ENCODE measurements at places on chromosomes 7 and 10.

DNA sequence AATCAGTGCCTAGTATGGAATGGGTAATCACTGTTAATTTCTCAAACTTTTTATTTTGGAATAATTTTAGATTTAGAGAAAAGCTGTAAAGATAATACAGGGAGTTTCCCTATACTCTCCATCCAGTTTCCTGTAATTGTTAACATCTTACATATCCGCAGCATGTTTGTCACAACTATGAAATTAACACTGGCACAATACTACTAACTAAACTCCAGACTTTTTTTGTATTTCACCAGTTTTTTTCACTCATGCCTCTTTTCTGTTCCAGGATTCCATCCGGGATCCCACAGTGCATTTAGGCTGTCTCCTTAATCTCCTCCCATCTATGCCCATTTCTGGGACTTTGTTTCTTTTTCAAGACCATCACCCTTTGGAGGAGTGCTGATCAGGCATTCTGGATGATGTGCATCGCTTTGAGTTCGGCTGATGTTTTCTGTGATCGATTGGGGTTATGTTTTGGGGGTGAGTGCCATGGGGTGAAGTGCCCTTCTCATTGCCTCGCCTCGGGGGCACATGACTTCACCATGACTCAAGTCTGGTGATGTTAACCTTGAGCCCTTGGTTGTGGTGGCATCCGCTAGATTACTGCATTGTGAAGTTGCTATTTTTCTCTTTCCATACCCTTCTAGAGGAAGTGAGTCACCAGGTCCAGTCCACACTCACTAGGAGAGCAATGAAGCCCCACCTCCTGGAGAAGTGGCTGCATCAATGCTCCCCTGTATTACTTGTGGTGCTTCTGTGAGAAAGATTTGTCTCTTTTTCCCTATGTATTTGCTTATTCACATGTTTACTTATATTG, 43.9 kb upstream of the GRB10 start:
- no peak for DNase-seq

GRCh38 chr10:129615921-129616525, 149.0 kb downstream of the MGMT start:
- no peak for DNase-seq

GRCh38 chr7:45938626-45939302, 17.7 kb upstream of the IGFBP3 start:
- DNase-seq: no peak

GRCh38 chr10:113267619-113268562, 285.0 kb upstream of the HABP2 start:
- no peak for DNase-seq

DNA sequence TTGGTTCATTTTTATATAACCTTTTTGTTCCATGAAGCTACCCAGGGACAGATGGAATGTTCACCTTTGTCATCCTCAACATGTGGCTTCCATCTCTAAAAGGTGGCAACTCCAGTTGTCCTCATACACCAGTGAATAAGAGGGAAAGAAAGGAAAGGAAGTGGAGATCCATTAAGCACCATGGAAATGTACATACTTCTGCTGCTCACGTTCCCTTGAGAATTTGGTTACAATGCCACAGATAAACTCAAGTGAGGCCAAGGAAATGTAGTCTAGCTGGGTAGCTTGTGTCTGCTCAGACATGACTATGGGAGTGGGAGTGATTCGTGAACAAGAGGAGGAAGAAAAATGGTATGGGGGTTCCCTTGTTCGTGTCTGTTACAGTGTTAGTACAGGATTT, 237.1 kb upstream of the FAM3C start:
- no peak for DNase-seq

DNA sequence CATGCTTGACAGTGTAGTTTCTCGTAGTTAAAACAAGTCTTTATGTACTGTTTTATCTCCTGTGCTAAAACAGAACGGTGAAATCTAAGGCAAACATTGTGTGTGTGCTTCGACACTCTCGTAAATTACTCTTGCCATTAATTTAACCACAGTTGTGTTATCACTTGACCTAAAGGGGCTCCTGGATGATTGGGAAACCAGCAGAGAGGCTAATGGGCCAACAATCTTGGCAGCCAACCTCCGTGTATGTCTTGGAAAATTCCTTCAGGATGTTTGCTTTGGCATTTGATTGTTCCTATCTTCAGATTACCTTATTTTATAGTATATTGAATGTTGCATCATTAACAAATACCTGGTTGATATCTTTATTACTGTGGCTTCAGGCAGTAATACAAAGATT, 409.5 kb downstream of the SDK1 start:
- no peak for DNase-seq

- no peak for DNase-seq
These were observed 17.7 kb upstream of the TTYH3 start for GRCh38 chr7:2613931-2614600.

- no peak for DNase-seq
These were observed 31.5 kb downstream of the ADD3 start for GRCh38 chr10:110039254-110039653.

- no peak for DNase-seq
These were observed 28.6 kb downstream of the LRMDA start for GRCh38 chr10:75460059-75460458.

- DNase-seq: no peak
These were observed 12.6 kb downstream of the SYPL1 start for GRCh38 chr7:106099539-106099938.

GRCh38 chr10:7365027-7365745, 45.6 kb downstream of the SFMBT2 start:
- DNase-seq: no peak

- no peak for DNase-seq
These were observed 23.9 kb downstream of the LIPM start for GRCh38 chr10:88826388-88826787.

DNA sequence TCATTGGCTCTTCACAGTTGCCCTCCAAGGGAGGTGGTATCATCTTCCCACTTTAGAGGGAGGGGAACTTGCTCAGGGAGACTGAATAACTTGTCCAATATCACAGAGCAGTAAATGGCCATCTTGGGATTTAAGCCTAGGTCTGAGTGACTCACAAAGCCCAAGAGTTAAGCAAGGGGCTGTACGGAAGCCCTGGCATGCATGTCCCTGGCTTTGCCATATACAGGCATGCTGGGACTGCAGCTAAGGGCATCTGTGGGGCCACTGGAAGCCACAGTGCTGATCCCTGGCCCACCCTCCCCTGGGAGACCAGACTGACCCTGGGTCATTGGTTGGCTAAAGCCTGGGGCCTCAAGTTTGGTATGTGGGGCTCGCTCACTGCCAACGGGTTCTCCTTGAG, 3.1 kb downstream of the VSIR start:
- DNase-seq: no peak

DNA sequence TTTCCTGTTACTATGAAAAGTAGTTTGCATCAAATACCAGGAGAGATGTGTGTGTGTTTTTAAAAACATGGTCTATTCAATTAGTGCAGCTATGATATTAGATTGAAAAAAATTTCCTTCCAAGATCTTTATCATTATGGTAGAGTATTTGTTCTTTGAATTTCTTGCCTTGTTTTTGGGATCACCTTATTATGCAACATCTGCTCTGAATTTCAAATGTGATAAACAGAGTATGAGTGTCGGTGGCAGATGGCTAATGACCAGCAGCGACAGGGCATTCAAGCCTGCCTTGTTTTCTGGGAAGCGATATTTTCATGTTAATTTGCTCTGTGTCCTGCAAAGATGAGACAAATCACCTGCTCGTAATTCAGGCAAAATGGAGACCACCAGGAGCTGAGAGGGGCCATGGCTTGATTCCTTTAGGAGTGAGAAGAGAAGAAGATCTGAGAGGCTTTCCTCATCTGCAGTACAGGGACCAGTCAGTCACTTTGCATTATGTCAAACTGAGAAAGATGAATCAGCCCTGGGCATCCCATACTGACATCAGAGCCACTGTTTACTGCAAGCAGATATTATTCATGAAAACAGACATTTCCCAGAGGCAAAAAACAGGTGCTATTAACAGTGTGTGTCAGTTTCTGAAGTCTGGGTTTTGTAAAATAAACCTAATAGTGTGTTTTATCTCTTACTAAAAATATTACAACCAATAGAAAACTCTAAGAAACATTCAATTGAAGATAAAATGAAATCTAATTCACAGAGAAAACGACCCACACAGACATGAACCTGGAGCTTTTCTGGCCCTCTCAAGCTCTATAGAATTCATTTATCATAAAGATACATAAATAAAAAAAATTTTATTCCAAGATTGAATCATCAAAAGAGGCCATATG, 67.6 kb downstream of the CDK6 start:
- no peak for DNase-seq

DNA sequence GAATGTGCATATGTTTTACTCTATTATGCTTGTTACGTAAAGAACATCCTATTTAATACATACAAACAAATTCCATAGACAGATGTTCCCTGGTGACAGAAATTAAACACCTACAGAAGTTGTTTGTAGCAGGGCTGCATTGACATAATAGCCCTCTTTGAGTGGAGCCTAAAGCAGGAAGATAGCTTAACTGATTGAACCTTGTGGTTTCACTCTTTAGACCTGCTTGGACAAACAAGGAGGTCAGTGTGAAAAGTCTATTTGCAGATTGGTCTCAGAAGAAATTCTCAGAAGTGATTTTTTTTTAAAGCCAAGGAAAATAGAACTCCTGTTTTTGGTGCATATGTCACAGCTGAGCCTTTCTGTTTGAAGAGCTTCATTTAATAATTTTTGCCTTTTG, 121.3 kb downstream of the PPP1R9A start:
- DNase-seq: no peak

DNA sequence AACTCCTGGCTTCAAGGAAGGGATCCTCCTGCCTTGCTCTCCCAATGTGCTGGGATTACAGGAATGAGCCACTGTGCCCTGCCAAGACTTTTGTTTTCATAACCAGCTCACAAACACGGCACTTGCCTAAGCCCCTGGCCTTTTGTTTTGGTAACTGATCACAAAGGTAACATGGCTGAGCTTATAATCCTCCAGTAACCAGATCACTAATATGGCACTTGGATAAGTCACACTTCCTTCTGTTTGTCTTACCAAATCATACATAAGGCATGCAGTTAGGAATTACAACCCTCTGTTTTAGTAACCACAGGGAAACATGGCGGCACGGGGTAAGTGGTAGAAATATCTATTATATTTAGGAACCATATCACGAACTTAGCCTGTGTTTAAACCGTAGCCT, 577.1 kb downstream of the CALN1 start:
- no peak for DNase-seq

DNA sequence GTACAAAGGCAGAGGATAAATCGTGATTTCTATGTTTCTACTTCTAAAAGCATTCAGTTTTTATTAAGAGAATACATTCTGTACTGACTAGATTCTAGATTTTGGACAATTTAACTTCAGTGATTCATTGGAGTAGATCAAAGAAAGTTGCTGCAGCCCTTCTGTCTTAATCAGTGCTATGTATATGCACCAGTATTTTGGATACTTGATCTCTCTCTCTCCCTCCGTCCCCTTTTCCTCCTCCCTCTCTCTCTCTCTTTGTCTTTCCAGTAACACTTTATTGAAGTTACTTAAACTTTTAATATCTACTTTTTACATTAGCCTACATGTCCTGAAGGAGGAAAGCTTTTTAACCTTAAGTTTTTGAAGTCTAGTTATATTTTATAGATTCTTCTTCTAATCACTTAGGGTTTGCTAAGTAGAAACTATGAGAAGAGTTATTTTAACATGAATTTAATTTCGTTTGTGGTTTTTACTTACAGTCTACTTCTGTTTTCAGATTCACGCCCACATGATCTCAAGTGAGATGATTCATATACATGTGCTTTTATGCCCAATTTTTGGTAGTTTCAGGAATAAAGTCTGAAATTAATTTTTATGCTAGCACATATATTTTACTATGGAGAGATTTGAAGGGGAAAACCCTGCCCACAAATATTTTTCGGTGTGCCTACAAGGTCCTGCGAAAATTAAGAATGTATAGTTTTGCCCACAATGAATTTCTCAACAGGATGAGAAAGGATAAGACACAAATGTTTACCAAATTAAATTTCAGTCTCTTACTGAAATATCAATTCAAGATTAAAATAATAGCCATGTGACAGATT, 9.1 kb downstream of the MDFIC start:
- no peak for DNase-seq

GRCh38 chr7:148847815-148848734, 36.0 kb downstream of the EZH2 start:
- no peak for DNase-seq

DNA sequence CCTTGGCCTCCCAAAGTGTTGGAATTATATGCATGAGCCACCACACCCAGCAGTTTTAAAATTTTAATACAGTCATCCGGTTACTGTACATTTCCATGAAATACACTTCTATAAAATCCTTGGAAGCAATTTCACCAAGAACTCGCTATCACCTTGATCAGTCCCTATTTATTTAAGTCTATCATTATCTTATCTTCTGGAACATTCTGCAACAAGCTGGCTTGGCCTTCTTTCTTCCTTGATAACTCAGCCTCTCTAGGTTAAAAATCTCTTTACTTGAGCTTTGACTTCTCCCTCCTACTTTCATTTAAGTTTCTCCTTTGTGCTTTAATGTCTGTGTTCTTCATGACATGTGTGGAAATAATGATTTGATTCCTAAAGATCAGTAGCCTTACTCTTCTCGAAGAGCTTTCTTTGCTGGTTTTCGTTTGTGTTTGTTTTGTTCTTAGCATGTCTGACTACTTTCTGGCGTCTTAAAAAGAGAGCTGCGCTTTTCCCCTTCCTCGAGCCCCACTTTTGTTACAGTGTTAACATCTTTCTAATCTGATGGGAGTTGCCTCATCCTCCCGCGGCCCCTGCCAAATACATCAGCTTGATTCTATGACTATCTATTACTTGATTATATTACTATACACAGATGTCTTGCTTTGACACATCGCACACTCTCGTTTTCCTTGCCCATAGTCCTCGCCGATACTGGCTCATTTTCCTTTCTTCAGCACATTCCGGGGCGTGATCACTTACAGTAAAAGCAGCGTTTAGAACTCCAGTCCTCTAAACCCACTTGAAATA, 11.1 kb upstream of the CALML5 start:
- no peak for DNase-seq

DNA sequence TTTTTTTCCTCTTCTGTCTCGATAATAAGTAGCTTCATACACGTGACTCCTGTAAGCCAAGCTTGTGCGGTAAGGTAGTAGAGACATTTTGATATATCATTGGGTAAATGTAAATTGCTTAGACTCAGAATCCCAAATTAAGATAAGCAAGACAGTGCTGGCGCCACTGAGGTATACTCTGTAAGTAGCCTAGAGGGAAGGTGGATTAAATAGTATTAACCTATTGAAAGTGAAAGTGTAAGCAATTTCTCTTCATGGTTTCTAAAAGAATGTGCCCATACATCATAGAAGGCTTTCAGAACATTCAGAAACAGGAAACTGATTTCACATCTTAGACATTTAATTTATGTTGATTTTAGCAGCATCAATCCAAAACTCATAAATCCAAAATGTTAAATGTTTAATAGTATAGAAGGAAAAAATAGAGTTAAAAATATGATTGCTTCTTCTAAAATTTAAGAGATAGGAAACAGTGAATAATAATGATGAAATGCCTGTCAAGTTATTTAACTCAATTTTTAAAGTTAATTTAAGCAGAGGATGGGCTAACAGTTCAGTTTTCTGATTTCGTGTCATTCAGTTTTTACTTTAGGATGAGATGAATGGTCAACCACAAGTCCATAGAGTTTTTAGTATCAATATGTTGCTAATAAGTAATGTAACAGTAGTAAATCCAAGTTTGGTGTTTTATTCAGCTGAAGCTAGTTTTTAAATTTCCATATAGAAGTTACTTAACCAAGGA, 36.8 kb downstream of the LRRC72 start:
- no peak for DNase-seq
